ENCODE measurements at places on chromosomes 6 and 20.

DNA sequence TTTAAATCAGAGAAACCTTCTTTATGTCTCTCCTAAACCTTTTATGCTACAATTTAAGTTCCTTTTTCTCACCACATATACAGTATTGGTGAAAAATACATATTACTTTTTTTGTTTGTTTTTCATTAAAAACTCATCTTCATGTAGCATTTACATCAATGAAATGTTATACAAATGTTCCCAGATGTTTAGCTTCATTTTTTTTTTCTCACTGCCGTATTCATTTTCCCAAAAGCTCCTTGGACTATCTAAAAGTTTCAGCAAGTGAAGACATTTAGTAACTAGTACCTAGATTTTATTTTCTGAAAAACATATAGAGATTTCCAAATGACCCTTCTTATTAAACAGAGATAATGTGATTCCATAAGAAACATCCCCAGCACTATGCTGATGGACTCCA lies 128.9 kb downstream of the BMP5 start:
- DNase-seq = no peak

- no peak for DNase-seq
These were observed 18.0 kb upstream of the RIPOR2 start for GRCh38 chr6:24953726-24954125.

- DNase-seq = no peak
These were observed 67.9 kb upstream of the STX16 start for GRCh38 chr20:58583176-58583575.

DNA sequence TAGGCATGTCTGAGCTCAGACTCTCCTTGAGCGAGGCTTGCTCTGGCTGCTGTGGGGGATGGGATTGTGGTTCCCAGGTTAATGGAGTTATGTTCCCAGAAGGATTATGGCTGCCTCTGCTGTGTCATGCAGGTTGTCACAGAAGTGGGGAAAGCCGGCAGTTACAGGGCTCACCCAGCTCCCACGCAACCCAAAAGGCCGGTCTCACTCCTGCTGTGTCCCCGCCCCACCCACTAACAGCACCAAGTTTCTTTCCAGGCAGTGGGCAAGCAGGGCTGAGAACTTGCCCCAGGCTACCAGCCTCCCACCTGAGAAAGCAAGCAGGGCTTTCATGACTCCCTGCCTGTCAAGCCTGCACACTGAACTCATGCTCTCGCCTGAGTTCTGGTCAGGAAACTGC lies 750.5 kb downstream of the FRK start:
- no peak for DNase-seq

GRCh38 chr6:7621761-7622160 lies 31.8 kb downstream of the SNRNP48 start:
- DNase-seq = no peak

- no peak for DNase-seq
These were observed 37.7 kb upstream of the B4GALT5 start for GRCh38 chr20:49751397-49751736.

GRCh38 chr20:41643504-41643938 lies 25.3 kb upstream of the CHD6 start:
- peak; percentile 5 for DNase-seq

DNA sequence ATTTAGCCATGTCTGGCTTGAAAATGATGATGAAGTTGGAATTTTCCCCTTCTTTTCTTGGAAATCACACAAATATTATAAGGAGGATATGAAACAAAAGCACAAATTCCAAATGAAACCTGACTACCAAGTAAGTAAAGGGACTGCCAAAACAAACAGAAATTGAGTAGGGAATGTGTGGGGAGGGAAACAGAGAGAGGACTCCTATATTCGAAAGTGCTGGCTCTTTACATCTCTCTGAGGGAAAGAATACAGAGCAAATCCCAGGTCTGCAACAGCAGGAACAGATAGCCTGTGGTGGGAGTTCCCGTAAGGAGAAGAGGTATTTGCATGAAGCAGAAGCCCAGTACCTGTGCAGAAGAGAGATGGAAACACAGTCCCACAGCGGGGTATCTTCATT lies 583.7 kb downstream of the EPM2A start:
- no peak for DNase-seq

DNA sequence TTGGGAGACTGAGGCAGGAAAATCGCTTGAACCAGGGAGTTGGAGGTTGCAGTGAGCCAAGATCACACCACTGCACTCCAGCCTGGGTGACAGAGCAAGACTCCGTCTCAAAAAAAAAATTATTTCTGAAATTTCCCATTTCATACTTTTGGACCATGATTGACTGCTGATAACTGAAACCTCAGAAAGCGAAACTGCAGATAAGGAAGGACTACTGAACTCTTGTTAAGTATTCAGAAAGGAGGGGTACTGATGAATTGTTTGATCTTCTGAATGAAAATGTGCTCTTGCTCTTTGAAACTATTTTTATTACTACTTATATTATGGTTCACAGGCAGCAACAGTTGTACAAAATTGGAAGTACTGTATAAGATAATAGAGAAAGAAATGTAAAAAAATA lies 69.0 kb downstream of the HDGFL1 start:
- no peak for DNase-seq

DNA sequence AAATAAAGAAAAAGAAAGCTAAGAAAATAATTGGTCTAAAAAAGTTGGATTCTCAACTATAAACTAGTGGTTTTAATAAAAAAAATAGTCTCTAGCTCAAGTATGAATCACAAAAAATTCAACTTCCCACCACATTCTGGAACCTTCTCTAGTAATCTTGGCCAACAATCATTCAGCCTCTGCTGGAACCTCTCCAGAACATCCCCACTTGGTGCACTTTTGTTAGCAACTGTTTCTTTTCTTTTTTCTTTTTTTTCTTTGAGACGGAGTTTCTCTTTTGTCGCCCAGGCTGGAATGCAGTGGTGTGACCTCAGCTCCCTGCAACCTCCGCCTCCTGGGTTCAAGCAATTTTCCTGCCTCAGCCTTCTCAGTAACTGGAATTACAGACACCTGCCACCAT lies 35.7 kb downstream of the TXLNB start:
- no peak for DNase-seq

- DNase-seq = no peak
These were observed 48.8 kb downstream of the TRDN start for GRCh38 chr6:123587838-123588545.

- DNase-seq = no peak
These were observed 1.1 kb upstream of the PTK7 start for GRCh38 chr6:43074847-43075669.

- DNase-seq = no peak
These were observed 22.6 kb downstream of the ENTPD6 start for GRCh38 chr20:25218109-25218486.

GRCh38 chr6:624979-625378 lies 31.9 kb downstream of the HUS1B start:
- DNase-seq = peak; percentile 27

DNA sequence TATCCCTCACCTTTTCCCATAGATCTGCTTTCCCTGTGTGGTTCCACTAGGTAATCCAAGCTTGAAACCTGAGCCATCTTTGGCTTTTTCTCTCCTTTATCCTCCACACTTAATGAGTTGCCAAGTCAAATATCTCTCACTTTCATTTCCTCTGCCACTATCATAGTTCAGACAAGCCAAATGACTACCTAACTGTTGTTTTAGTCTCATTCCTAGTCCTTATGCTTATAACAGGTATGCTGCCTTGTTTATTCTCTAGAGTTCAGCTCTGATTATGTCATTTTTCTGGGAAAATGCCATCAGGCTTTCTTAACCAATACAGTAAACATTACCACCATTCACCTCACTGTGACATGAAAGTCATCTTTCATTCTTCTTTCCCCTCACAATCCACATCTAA lies 6.5 kb downstream of the EFHC1 start:
- DNase-seq = no peak

DNA sequence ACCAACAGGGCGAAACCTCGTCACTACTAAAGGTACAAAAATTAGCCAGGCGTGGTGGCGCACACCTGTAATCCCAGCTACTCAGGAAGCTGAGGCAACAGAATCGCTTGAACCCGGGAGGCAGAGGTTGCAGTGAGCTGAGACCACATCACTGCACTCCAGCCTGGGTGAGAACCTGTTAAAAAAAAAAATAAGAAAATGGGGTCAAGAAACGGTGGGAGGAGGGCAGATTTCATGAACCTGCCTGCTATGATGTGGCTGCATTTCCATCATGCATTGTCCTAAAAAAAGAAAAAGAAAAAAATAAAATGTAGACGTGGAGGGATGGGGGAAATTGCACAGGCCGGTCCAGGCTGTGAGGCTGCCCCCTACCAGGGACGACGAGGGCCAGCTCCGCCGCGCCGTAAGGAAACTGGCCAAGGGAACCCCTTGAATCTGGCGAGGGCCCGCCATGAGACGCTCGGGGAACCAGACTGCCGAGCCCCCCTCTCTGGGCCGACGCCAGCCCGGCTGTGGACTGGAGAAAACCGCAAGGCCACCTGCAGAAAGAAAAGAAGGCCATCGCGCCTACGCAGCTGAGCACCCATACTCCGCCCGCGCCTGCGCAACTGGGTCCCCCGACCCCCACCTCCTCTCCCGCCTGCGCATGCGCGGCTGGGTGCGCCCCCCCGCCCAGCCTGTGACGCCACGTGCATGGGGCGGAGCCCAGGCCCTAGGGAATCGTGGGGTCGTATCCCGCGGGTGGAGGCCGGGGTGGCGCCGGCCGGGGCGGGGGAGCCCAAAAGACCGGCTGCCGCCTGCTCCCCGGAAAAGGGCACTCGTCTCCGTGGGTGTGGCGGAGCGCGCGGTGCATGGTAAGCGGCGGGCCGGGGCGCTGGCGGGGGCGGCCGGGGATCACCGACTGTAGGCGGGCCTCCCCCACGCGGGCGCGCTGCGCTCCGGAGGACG lies at the start of gene ENTPD6:
ENTPD6 (plus strand) TSS at position 699 of the 948 bp plus-strand sequence. CDS start 10,825 bp downstream, outside the sequence.
- peak; percentile 86 for DNase-seq

- no peak for DNase-seq
These were observed 37.0 kb upstream of the SOX4 start for GRCh38 chr6:21556511-21556910.

DNA sequence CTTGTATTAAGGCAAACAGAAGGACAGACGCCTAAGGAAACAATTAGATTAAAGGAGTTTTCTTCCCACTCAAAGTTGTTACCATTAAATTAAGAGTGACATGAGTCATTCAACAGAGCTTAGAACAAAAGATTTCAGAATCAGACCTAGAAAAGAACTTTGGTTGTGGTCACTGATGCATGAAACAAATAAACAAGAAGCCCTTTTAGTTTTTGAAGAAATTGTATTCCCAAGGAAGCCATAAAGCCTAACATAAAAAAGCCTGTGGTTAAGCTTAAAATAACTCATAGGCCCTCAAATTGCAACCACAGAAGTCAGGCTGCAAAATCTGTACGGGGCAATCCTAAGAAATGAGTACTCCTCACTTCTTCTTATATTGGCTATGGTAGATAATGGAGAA lies 17.9 kb upstream of the TRIM26 start:
- DNase-seq = no peak

DNA sequence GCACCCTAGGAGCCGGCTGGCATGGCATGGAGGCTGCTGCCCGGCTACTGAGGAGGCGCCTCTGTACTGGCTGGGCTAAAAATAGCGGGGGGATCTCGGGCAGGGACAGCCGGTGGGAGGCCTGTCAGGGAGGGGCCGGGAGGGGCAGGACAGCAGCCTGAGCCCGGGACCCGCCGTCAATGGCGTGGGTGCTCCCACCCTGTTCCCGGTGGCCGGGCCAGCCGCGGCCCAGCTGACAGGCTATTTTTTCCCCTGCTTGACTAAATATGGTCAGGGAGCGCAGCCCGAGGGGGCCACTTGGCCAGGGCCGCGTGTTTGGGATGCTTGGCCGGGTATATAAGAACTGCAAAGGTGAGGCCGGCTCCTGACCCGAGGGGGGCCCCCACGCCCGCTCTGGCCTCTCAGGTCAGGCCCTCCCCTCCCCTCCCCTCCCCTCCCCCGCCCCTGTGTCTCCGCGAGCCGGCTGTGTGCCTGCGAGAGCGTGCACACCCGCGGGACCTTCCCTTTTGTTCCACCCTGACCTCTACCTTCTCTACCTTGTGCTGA lies 74.4 kb upstream of the GATA5 start:
- no peak for DNase-seq

- DNase-seq = peak; percentile 90
These were observed 76.7 kb downstream of the RNF182 start for GRCh38 chr6:14001329-14002012.

- no peak for DNase-seq
These were observed 68.7 kb downstream of the LY86 start for GRCh38 chr6:6657085-6657819.

- no peak for DNase-seq
These were observed 144.7 kb downstream of the ERMARD start for GRCh38 chr6:169895926-169896761.

- no peak for DNase-seq
These were observed 612.2 kb downstream of the HDGFL1 start for GRCh38 chr6:23181356-23182110.

GRCh38 chr6:14834851-14835530 lies 410.9 kb upstream of the JARID2 start:
- DNase-seq = no peak

- DNase-seq = no peak
These were observed 4.0 kb upstream of the NNAT start for GRCh38 chr20:37516811-37517750.

DNA sequence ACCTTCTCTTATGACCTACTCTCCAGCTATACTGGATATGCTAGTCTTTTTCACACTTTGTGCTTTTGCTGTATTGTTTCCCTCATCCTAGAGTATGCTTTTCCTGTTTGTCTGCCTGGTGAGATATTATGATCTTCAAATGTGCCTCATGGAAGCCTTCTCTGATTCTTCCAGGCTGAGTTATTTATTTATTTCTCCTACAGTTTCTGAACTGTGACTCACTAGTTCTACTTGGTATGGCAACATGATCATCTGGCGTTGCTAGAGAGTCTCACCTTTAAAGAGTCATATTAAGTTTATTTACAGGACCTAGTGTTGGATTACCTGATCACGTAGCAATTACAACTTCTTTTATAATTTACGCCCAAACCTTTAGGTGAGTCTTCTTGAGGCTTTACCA lies 81.2 kb upstream of the HDAC2 start:
- no peak for DNase-seq

- no peak for DNase-seq
These were observed 110.2 kb downstream of the RCAN2 start for GRCh38 chr6:46381057-46381456.

- no peak for DNase-seq
These were observed 26.8 kb downstream of the FBXL4 start for GRCh38 chr6:98920904-98921431.

DNA sequence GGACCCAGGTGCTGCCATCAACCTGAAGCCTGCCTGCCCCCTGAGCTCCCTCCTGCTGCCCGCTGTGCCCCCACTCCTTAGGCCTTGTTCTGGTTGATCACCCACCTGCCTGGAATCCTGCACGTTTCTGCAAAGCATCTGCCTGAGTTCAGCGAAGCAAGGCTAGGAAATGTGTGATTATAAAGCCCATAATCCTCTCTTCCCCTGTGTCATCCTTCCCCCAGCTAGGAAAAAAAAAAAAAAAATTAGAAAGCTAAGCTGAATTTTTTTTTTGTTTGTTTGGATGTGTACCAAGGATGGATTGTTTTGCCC lies 93.2 kb downstream of the FOXA2 start:
- no peak for DNase-seq

All from ACHN (cell line).